ENCODE measurements at places on chromosomes 3 and 15. TPM values are rescaled to one million over a fixed set of nuclear protein-coding genes. Genes with fewer than 3 reads are reported as not detected.
A peak's percentile ranks its signal among the peaks of the same experiment; 100 is the strongest.

The CCDC50 gene
- total RNA-seq, result 88.8 TPM

The FEZF2 gene
- total RNA-seq, result not detected

- H3K4me1 ChIP-seq, result no peaks in the 10 kb centered on the region
- no peaks in the 10 kb centered on the region for H3K36me3 ChIP-seq
- H3K27me3 ChIP-seq, result no peaks in the 10 kb centered on the region
- H3K4me3 ChIP-seq, result no peak overlapping the region
- H3K27ac ChIP-seq, result no peak overlapping the region
Observed at GRCh38 chr3:30847592-30847991, 46.9 kb downstream of the GADL1 start.

The HESX1 gene
- total RNA-seq, result not detected

DNA sequence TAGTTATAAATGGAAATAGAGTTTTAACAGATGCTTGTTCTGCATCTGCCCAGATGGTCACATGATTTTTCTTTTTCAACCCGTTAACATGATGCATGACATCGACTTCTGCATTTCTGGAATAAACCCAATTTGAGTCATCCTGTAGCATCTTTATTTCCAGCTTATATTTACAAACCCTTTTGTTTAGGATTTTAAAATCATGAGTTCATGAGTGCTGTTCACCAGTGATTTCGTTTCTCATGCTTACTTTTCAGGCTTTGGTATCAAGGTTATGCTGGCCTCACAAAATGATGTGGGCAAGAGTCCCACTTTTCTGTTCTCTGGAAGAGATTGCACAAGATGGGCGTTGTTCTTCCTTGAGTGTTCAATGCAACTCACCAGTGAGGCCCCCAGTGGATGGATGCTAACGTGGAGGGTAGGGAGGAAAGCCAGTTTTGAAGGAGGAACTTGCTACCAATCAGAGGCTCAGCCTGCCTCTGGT lies 5.2 kb downstream of the HRH1 start:
- no peaks in the 10 kb centered on the region for H3K27me3 ChIP-seq
- H3K4me3 ChIP-seq, result no peak overlapping the region
- H3K4me1 ChIP-seq, result no peaks in the 10 kb centered on the region
- H3K27ac ChIP-seq, result peak overlapping the region; percentile 58
- DNase-seq, result peak; percentile 61

GRCh38 chr15:37979671-37980409 lies 45.4 kb downstream of the TMCO5A start:
- no peaks in the 10 kb centered on the region for H3K27me3 ChIP-seq
- DNase-seq, result no peak
- H3K4me3 ChIP-seq, result no peak overlapping the region
- no peaks in the 10 kb centered on the region for H3K4me1 ChIP-seq
- H3K27ac ChIP-seq, result no peak overlapping the region

DNA sequence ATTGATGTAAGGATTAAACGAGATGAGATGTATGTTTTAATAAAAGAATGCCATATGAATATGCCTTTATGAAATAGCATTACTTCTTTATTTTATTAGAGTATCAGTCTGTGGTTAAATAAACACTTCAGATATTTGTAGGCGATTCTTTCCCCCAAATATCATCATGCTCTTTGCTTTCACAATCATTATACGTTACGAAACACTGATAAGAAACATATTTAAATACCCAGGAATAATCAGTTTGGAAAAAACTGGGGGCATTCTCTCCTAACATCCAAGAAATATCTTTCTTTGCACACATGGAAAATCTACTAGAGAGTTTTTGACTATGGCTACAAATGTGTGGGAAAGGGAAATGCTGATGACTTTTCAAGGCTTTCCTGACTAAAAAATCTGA lies 4.4 kb upstream of the PLAAT1 start:
- DNase-seq, result no peak
- no peak overlapping the region for H3K27ac ChIP-seq
- H3K36me3 ChIP-seq, result no peaks in the 10 kb centered on the region
- H3K4me1 ChIP-seq, result no peaks in the 10 kb centered on the region
- no peaks in the 10 kb centered on the region for H3K27me3 ChIP-seq

GRCh38 chr15:88657326-88658069 lies 18.7 kb downstream of the ISG20 start:
- no peak for DNase-seq
- no peaks in the 10 kb centered on the region for H3K27me3 ChIP-seq
- H3K4me3 ChIP-seq, result no peak overlapping the region

- no peak overlapping the region for H3K4me3 ChIP-seq
- no peaks in the 10 kb centered on the region for H3K27me3 ChIP-seq
- no peaks in the 10 kb centered on the region for H3K36me3 ChIP-seq
- no peak overlapping the region for H3K27ac ChIP-seq
Observed at GRCh38 chr3:10810376-10810775, 5.7 kb upstream of the SLC6A11 start.

- no peaks in the 10 kb centered on the region for H3K4me1 ChIP-seq
- H3K27ac ChIP-seq, result no peak overlapping the region
- no peak overlapping the region for H3K4me3 ChIP-seq
- DNase-seq, result no peak
Observed at GRCh38 chr3:55755516-55756205, 268.6 kb upstream of the WNT5A start.

- no peak overlapping the region for H3K27ac ChIP-seq
- no peaks in the 10 kb centered on the region for H3K4me1 ChIP-seq
- no peak for DNase-seq
- no peaks in the 10 kb centered on the region for H3K27me3 ChIP-seq
- H3K4me3 ChIP-seq, result no peak overlapping the region
- H3K36me3 ChIP-seq, result no peaks in the 10 kb centered on the region
Observed at GRCh38 chr3:94127115-94127514, 64.3 kb downstream of the NSUN3 start.

GRCh38 chr3:6179761-6180160 lies 681.2 kb upstream of the GRM7 start:
- no peak overlapping the region for H3K4me3 ChIP-seq
- no peaks in the 10 kb centered on the region for H3K36me3 ChIP-seq
- H3K27me3 ChIP-seq, result no peaks in the 10 kb centered on the region

DNA sequence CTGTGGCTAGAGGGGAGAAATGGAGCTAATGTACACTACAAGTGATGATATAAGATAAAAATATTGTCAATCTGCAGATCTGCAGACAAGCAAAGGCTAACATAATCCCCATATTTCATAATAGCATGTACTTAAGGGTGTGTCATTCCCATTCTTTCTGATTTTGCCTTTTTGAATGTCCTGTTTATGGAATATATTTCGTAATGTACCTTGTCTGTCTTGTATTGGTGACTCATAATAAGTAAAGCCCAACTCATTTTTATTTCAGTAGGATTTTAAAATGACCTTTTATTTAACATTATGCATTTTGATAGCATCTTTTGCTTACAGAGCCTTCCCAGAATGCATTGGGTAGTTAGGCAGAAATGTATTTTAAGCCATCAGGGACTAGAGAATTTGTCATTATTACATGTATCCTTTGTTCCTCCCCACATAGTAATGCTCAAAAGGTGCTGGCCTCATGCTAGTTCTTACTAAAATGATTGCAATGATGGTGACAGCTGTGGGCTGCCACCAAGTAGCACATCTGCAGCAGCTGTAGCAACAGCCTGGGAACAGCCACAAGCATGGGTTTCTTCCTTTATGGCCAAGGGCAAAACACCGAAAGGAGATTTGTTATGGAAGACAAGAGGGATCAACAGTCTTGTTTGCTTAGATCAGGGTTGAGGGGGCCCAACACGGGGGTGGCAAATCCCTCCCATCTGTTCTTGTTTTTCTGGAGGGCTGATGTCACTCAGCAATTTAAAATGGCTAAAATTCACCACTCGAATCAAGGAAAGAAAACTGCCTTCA lies 188.5 kb downstream of the CADPS start:
- H3K4me3 ChIP-seq, result no peak overlapping the region
- no peak for DNase-seq
- no peak overlapping the region for H3K27ac ChIP-seq
- no peaks in the 10 kb centered on the region for H3K36me3 ChIP-seq
- no peaks in the 10 kb centered on the region for H3K27me3 ChIP-seq

DNA sequence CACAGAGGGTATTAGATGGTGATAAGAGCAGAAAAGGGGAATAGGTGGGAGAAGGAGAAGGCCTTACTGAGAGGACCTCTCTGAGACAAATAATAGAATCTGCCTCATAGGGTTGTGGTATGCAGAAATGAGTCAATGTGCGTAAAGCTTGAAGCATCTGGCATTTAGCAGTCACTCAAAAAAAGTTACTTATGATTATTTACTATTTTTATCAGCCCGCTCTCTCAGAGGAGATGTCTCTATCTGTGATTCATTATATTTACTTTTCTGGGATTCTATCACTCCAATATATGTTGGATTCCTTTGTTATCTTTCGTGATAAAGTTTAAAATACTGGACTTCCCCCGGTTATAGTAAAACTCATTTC lies 4.6 kb upstream of the TM4SF1 start:
- no peaks in the 10 kb centered on the region for H3K36me3 ChIP-seq
- DNase-seq, result no peak
- no peaks in the 10 kb centered on the region for H3K27me3 ChIP-seq
- peak overlapping the region; percentile 66 for H3K27ac ChIP-seq

DNA sequence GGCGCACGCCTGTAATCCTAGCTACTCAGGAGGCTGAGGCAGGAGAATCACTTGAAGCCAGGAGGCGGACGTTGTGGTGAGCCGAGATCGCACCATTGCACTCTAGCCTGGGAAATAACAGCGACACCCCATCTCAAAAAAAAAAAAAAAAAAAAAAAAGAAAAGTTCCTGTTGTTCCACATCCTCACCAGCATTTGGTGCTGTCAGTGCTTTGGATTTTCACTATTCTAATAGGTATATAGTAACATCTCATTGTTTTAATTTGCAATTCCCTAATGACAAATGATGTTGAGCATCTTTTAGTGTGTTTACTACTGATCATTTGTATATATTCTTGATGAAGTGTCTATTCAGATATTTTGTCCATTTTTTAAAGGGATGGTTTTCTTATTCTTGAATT lies 24.6 kb downstream of the UBR1 start:
- no peak for DNase-seq
- H3K27me3 ChIP-seq, result no peaks in the 10 kb centered on the region
- no peak overlapping the region for H3K4me3 ChIP-seq
- H3K4me1 ChIP-seq, result no peaks in the 10 kb centered on the region

DNA sequence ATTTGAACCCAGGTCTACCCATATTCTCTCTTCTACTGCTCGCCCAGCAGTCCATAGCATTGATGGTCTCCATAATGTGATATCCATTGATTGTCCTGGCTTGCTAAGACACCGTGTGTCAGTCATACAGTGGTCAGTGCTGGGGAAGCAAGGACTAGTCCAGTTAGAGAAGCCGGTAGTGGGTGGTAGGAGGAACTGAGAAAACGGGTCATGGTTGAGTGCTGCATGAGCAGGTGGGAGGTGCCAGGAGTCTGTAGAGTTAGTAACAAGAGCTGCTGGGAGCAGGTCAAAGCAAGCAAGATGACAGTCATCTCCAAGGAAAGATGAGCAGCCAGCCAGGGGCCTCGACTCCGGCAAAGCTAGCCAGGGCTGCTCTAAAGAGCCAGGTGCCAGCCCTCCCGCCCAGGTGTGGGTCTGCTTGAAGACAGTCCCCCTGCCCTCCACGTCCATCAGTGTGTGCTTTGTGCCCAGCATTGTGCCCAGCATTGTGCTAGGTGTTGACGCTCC lies 29.5 kb upstream of the USP3 start:
- H3K4me3 ChIP-seq, result no peak overlapping the region
- no peaks in the 10 kb centered on the region for H3K27me3 ChIP-seq
- H3K4me1 ChIP-seq, result no peaks in the 10 kb centered on the region

DNA sequence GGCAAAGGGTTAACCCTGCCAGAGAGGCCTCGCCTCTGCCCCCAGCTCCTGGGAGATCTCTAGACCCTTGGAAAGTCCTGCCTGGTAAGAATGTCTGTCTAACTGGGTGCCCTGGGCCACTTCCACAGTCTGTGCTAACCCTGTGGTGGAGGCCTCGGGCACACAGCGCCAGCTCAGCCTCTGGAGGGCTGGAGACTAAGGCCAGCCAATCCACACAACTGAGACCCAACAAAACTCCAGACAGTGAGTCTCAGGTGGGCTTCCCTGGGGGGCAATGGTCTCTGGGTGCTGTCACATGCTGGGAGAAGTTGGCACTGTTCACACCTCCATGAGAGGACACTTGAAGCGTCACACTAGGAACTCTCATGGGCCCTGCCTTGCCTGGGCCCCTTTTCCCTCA lies 19.5 kb downstream of the ZXDC start:
- H3K27ac ChIP-seq, result no peak overlapping the region
- no peaks in the 10 kb centered on the region for H3K4me1 ChIP-seq
- H3K4me3 ChIP-seq, result no peak overlapping the region

GRCh38 chr3:45065373-45065720 lies 39.2 kb downstream of the CLEC3B start:
- H3K4me3 ChIP-seq, result no peak overlapping the region
- peaks cover 4% of the 10 kb centered on the region for H3K4me1 ChIP-seq
- no peak for DNase-seq
- no peaks in the 10 kb centered on the region for H3K27me3 ChIP-seq
- no peaks in the 10 kb centered on the region for H3K36me3 ChIP-seq
- H3K27ac ChIP-seq, result no peak overlapping the region

The DYNLT2B gene
- 12.0 TPM for total RNA-seq

The ANKRD34C gene
- not detected for total RNA-seq

DNA sequence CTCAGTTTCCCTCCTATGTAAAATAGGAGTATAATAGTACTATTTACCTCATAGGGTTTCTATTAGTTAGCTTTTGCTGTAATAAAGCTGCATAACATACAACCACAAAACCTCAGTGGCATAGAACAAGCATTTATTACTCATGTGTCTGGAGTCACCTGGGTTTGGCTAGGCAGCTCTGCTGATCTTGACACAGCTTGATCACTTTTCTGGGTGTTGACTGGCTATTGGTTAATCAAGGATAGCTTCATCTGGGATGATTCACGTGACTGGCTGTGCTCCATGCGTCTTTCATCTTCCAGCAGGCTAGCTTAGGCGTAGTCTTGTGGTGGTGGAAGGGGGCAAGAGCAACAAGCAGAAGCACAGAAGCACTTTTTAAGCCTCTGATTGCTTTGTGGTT lies 112.6 kb downstream of the SQOR start:
- H3K4me1 ChIP-seq, result no peaks in the 10 kb centered on the region
- no peaks in the 10 kb centered on the region for H3K36me3 ChIP-seq
- H3K27ac ChIP-seq, result no peak overlapping the region
- no peaks in the 10 kb centered on the region for H3K27me3 ChIP-seq

GRCh38 chr3:187777331-187777941 lies 32.2 kb upstream of the BCL6 start:
- DNase-seq, result no peak
- no peaks in the 10 kb centered on the region for H3K27me3 ChIP-seq
- H3K4me1 ChIP-seq, result no peaks in the 10 kb centered on the region
- no peak overlapping the region for H3K27ac ChIP-seq
- H3K4me3 ChIP-seq, result no peak overlapping the region

The HGD gene
- total RNA-seq, result not detected

GRCh38 chr3:180466401-180467011 lies 135.5 kb upstream of the TTC14 start:
- no peaks in the 10 kb centered on the region for H3K27me3 ChIP-seq
- no peaks in the 10 kb centered on the region for H3K4me1 ChIP-seq
- no peak overlapping the region for H3K4me3 ChIP-seq
- H3K27ac ChIP-seq, result no peak overlapping the region
- H3K36me3 ChIP-seq, result no peaks in the 10 kb centered on the region

GRCh38 chr3:195286115-195286872 lies 15.3 kb upstream of the XXYLT1 start:
- H3K4me3 ChIP-seq, result no peak overlapping the region
- H3K27ac ChIP-seq, result no peak overlapping the region
- H3K27me3 ChIP-seq, result no peaks in the 10 kb centered on the region
- H3K36me3 ChIP-seq, result no peaks in the 10 kb centered on the region
- DNase-seq, result no peak
- H3K4me1 ChIP-seq, result no peaks in the 10 kb centered on the region

The GNAT1 gene
- total RNA-seq, result not detected

- no peaks in the 10 kb centered on the region for H3K4me1 ChIP-seq
- no peak overlapping the region for H3K4me3 ChIP-seq
- H3K27ac ChIP-seq, result no peak overlapping the region
- H3K27me3 ChIP-seq, result no peaks in the 10 kb centered on the region
Observed at GRCh38 chr3:66082679-66083078, 44.0 kb upstream of the MAGI1 start.

The PLSCR1 gene
- total RNA-seq, result 78.2 TPM
